Dermis lymphatic vessel endothelial cell (primary cell): ENCODE measurements at places on chromosomes 12 and 14. TPM values are rescaled to one million over a fixed set of nuclear protein-coding genes. Genes with fewer than 3 reads are reported as not detected.

STAC3 gene
- 0.11 and 0.34 TPM in 2 replicates for total RNA-seq

C1QL4 gene
- not detected in 2 replicates for total RNA-seq

GSKIP gene
- total RNA-seq, result 23.9 and 28.3 TPM in 2 replicates

MEG3 gene
- total RNA-seq, result 2.7 and 5.2 TPM in 2 replicates

ZNF641 gene
- 1.1 and 1.5 TPM in 2 replicates for total RNA-seq

CCDC38 gene
- not detected in 2 replicates for total RNA-seq

ACRBP gene
- 0.33 and 0.43 TPM in 2 replicates for total RNA-seq

PRH2 gene
- 0.09 TPM in 1 of 2 replicates, not detected in the other for total RNA-seq

RPL10L gene
- not detected in 2 replicates for total RNA-seq

PTPRB gene
- 103 and 124 TPM in 2 replicates for total RNA-seq

CCDC196 gene
- total RNA-seq, result not detected in 2 replicates

SOS2 gene
- total RNA-seq, result 34.2 and 34.5 TPM in 2 replicates

TAS2R13 gene
- 0.54 and 1.0 TPM in 2 replicates for total RNA-seq

SYCP3 gene
- 0.11 and 0.17 TPM in 2 replicates for total RNA-seq

CPNE6 gene
- total RNA-seq, result not detected in 2 replicates

TAS2R14 gene
- total RNA-seq, result 1.5 and 1.6 TPM in 2 replicates

MYF5 gene
- not detected in 2 replicates for total RNA-seq

SMARCC2 gene
- 42.8 and 46.9 TPM in 2 replicates for total RNA-seq

PLA2G1B gene
- total RNA-seq, result not detected in 2 replicates

FITM1 gene
- 0.34 and 0.76 TPM in 2 replicates for total RNA-seq

LYZ gene
- not detected in 2 replicates for total RNA-seq

TMEM121 gene
- 4.4 and 5.9 TPM in 2 replicates for total RNA-seq

PTPRO gene
- not detected in 2 replicates for total RNA-seq

PAX9 gene
- total RNA-seq, result under 0.01 TPM in 2 replicates

GMFB gene
- 104 and 111 TPM in 2 replicates for total RNA-seq

KLHL33 gene
- 0.09 and 0.11 TPM in 2 replicates for total RNA-seq

CELA1 gene
- not detected in 2 replicates for total RNA-seq

PLEKHG7 gene
- total RNA-seq, result not detected in 2 replicates

NGB gene
- total RNA-seq, result not detected in 2 replicates

ERO1A gene
- total RNA-seq, result 32.2 and 42.7 TPM in 2 replicates

TMEM116 gene
- 3.5 and 3.8 TPM in 2 replicates for total RNA-seq

APOF gene
- not detected in 2 replicates for total RNA-seq

OR4E2 gene
- not detected in 2 replicates for total RNA-seq

ZNF385A gene
- 0.98 and 1.8 TPM in 2 replicates for total RNA-seq
